ENCODE measurements at places on chromosomes 16 and 17. TPM values are rescaled to one million over a fixed set of nuclear protein-coding genes. Genes with fewer than 3 reads are reported as not detected.

Gene TEX19
- total RNA-seq: 1.0 TPM

Gene ACSM5
- total RNA-seq: not detected

Gene KIF18B
- 36.3 TPM for total RNA-seq

Gene SLFN13
- 0.69 TPM for total RNA-seq

Gene PRR29
- not detected for total RNA-seq

Data from SJCRH30 (cell line).